ENCODE measurements at places on chromosomes 6 and 20.

GRCh38 chr6:108526739-108527174, 34.0 kb upstream of the FOXO3 start:
- H3K27me3 ChIP-seq = no peaks in the 10 kb centered on the region
- no peak overlapping the region for H3K27ac ChIP-seq
- no peak for DNase-seq
- no peaks in the 10 kb centered on the region for H3K36me3 ChIP-seq

DNA sequence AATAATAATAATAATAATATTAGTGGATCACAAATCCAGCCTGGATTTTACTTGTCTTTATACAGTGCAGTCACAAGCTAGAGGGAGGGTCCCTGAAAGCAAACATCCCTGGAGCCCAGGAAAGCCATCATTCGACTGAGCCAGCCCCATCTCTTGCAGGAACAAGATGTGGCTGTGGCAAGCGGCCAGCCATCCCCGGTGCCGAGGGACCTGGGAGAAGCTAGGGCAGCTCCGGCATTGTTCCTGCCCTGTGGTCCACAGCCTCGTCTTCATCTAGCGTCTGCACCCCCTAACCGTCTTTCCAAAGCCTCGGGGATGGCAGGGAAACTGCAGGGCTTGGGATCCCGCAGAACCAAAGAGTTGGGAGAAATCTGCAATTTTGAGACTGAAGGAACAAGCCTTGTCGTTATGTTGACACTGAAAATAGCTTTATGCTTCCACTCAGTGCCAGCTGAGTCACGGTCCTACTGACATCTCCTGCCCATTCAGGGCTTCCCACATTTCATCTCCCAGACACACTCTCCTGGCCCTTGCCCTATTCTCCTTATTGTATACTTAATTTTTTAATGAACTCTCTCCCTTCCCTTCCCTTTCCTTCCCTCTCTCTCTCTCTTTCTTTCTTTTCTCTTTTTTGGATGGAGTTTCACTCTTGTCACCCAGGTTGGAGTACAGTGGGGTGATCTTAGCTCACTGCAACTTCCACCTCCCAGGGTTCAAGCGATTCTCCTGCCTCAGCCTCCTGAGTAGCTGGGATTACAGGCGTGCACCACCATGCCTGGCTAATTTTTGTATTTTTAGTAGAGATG, 62.5 kb upstream of the ZNFX1 start:
- no peaks in the 10 kb centered on the region for H3K36me3 ChIP-seq
- no peak for DNase-seq
- H3K27me3 ChIP-seq = no peaks in the 10 kb centered on the region
- H3K4me1 ChIP-seq = no peaks in the 10 kb centered on the region

GRCh38 chr6:131754715-131755567, 44.1 kb upstream of the CTAGE9 start:
- no peaks in the 10 kb centered on the region for H3K4me1 ChIP-seq
- H3K27me3 ChIP-seq = no peaks in the 10 kb centered on the region
- H3K27ac ChIP-seq = no peak overlapping the region
- no peaks in the 10 kb centered on the region for H3K36me3 ChIP-seq
- DNase-seq = no peak

DNA sequence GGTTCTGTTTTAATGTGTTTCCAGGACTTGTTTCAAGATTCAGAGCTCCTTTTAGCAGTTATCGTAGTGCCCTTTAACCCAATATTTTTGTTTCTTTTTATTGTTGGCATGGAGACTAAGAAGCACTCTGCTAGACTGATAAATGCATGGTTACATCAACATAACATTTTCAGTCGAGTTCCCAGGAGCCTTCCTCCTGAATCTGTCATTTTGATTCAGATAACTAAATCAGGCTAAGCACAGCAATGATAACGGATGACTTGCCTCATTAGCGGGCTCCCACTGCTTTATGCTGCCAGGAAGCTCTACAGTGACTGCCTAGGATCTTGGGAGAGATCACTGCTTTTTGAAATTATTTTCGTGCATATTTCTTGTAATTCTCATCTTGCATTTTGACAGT, 772.8 kb upstream of the GJE1 start:
- no peak overlapping the region for H3K4me3 ChIP-seq
- no peaks in the 10 kb centered on the region for H3K36me3 ChIP-seq
- no peaks in the 10 kb centered on the region for H3K27me3 ChIP-seq
- H3K27ac ChIP-seq = no peak overlapping the region
- H3K4me1 ChIP-seq = no peaks in the 10 kb centered on the region

GRCh38 chr20:50328222-50328979, 137.8 kb downstream of the CEBPB start:
- H3K27me3 ChIP-seq = no peaks in the 10 kb centered on the region
- H3K4me1 ChIP-seq = no peaks in the 10 kb centered on the region
- no peak overlapping the region for H3K4me3 ChIP-seq
- H3K27ac ChIP-seq = no peak overlapping the region
- H3K36me3 ChIP-seq = no peaks in the 10 kb centered on the region

DNA sequence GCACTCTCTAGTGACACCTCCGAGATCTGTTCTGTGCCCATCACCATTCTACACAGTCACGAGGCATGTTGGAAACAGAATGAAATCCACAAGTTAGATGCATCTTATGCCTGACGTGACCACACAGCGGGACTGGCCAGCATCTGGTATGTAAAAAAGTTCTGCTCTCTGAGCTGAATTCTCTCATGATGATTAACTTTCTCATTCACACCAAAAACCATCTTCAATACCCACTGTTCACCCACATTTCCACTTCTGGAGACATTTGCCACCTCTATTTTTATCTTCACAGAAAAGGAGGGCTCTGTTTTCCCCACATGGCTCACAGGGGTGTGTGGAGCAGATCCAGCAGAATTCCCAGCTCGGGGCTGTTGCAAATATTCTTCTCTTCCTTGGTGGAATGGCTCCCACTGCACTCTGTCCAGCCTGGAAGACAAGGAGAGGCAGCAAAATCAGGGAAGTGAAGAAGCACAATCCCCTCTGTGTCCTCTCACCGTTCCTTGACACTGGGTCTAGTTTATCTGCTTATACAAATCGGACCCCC, 303.4 kb downstream of the TAF4 start:
- no peaks in the 10 kb centered on the region for H3K4me1 ChIP-seq
- H3K36me3 ChIP-seq = no peaks in the 10 kb centered on the region
- no peaks in the 10 kb centered on the region for H3K27me3 ChIP-seq

- peak within 1 kb of the TSS; percentile 61 for H3K4me3 ChIP-seq
- DNase-seq = no peak
- no peak within 1 kb of the TSS for H3K27ac ChIP-seq
- peaks cover 33% of the 10 kb centered on the region for H3K27me3 ChIP-seq
These were observed at the start of gene POM121L2 for GRCh38 chr6:27312146-27312949. Gene POM121L2 (minus strand): TSS chr6:27312273. CDS start chr6:27312170, 103 bp downstream.

DNA sequence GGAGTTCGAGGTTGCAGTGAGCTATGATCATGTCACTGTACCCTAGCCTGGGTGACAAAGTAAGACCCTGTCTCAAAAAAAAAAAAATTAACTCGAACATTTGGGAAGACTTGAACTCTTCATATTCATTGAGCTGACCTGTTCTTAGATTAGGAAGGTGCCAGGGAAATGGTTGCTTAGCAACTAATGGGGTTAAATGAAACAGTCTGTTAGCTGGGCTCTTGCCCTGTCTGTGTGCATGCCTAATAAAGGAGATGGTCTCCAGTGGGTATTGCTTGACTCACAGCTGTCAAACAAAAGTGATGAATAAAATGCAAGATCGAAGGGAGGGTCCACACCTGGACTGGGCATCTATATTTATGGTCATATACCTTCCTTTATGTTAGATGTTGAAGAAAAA, 101.8 kb downstream of the KLHL32 start:
- no peaks in the 10 kb centered on the region for H3K36me3 ChIP-seq
- no peak overlapping the region for H3K27ac ChIP-seq
- no peaks in the 10 kb centered on the region for H3K27me3 ChIP-seq
- no peak for DNase-seq

DNA sequence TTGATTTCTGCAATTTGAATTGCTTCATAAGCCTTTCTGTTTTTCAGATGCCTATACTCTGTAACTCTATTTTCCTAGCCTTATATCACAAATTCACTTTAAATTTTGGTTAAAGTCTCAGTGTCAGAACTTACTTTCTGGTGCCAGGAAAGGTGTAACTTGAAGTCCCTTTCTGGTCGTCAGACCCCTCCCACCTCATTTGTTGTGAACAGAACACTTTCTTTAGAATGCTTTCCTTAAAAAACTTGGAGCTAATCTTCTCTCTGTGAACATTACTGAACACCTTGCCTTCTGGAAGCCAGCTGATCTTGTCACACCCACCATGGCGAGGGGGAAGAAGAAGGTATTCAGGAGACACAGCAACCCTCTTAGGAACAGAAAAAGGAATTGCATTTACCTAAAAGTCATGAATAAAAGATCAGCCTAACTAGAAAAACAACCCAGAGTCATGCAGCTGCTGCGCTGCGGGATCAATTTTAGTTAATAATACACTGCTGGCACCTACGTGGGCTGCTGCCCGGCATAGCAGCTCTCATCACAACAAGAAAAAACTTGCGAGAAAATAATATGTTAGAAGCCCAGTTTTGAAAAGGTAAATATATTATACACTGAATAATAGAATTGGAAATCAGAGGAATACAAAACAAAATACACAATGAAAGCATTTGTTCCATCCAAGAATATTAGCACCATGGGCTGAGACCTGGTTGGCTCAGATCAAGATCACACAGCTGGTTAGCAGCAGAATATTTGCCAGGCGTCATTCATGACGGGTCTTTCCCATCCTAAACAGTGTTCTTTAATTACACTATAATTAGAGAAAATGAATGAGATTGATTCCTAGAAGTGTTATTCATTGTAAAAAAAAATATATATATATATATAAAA, 5.8 kb upstream of the FAM217A start:
- no peak overlapping the region for H3K4me3 ChIP-seq
- DNase-seq = no peak
- H3K36me3 ChIP-seq = no peaks in the 10 kb centered on the region

DNA sequence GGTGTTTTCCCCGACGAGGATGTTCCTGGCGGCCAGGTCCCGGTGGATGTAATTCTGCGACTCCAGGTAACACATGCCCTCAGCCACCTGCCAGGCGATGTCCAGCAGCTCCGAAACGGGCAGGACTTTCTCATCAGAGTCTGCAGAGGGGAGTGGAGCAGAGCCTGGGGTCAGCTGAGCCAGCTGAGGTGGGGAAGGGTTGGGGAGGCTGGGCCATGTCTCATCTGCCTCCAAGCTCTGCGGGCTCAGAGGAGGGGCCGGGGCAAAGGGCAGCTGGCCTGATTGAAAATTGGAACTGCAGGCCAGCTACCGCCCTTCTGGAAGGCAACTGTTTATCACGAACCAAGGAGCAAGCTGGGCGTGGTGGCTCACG, 6.4 kb downstream of the PTK6 start:
- H3K27ac ChIP-seq = no peak overlapping the region
- H3K36me3 ChIP-seq = no peaks in the 10 kb centered on the region
- DNase-seq = no peak

GRCh38 chr6:133644892-133645619, 243.9 kb upstream of the TCF21 start:
- no peak for DNase-seq
- no peak overlapping the region for H3K27ac ChIP-seq
- H3K36me3 ChIP-seq = no peaks in the 10 kb centered on the region

DNA sequence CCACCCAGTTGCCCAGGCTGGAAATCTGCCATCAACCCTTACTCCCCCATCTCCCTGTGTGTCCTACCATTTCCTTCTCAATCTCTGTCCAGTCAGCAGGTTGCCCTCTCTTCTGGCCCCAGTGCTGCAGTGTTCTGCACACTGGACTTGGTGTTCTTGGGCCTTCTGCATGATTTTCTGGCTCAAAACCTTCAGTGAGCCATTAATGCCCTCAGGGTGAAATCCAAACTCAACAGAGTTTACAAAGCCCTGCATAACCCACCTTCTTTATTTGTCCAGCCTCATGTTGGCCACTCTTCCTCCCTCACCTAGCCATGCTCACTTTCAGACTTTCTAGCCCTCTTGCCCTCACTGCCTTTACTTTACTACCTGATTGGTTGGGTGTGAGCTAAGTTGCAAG, 5.0 kb upstream of the GSTA3 start:
- no peaks in the 10 kb centered on the region for H3K27me3 ChIP-seq
- no peak overlapping the region for H3K27ac ChIP-seq
- no peak overlapping the region for H3K4me3 ChIP-seq
- no peaks in the 10 kb centered on the region for H3K4me1 ChIP-seq
- no peaks in the 10 kb centered on the region for H3K36me3 ChIP-seq

DNA sequence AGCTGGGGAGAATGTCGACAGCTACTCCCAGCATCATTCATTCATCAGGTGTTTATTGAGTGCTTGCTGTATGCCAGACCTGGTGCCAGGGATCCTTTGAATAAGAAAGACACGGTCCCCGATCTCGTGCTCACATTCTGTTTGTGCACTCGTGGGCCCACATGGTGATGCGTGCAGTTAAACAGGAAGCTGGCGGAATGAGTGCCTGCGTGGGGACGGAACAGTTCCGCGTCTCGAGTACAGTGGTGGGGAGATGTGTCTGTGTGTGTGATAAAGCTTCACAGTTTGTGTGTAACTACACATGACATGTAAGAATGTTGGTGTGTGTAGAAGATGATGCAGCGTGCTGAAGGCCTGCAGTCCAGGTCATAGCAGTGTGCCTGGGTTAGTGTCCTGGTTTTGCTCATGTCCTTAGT, 6.5 kb downstream of the RBM38 start:
- H3K27me3 ChIP-seq = no peaks in the 10 kb centered on the region
- H3K36me3 ChIP-seq = peaks cover 26% of the 10 kb centered on the region
- no peak overlapping the region for H3K4me3 ChIP-seq

GRCh38 chr6:122365775-122366403, 33.6 kb upstream of the HSF2 start:
- H3K27me3 ChIP-seq = no peaks in the 10 kb centered on the region
- H3K36me3 ChIP-seq = no peaks in the 10 kb centered on the region
- no peaks in the 10 kb centered on the region for H3K4me1 ChIP-seq

- no peak for DNase-seq
- H3K27me3 ChIP-seq = no peaks in the 10 kb centered on the region
- H3K4me1 ChIP-seq = no peaks in the 10 kb centered on the region
- H3K27ac ChIP-seq = no peak overlapping the region
- H3K4me3 ChIP-seq = no peak overlapping the region
These were observed 74.4 kb downstream of the OPRM1 start for GRCh38 chr6:154113392-154113791.

DNA sequence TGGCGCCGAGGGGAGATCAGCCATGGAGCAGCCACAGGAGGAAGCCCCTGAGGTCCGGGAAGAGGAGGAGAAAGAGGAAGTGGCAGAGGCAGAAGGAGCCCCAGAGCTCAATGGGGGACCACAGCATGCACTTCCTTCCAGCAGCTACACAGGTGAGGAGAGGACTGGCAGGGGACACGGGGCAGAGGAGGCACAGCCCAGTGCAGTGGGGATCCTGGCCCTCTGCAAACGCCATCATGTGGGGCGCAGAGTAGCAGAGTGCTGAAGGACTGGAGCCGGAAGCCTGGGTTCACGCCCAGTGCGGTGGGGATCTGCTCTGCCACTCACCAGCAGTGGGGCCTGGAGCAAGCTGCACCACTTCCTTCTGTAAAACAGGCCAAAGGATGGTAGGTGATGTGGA, 41.1 kb upstream of the FANCE start:
- H3K27me3 ChIP-seq = no peaks in the 10 kb centered on the region
- no peaks in the 10 kb centered on the region for H3K36me3 ChIP-seq
- DNase-seq = no peak
- no peak overlapping the region for H3K4me3 ChIP-seq
- H3K4me1 ChIP-seq = peaks cover 3% of the 10 kb centered on the region

- no peak for DNase-seq
- no peak overlapping the region for H3K4me3 ChIP-seq
- no peaks in the 10 kb centered on the region for H3K4me1 ChIP-seq
- H3K27me3 ChIP-seq = no peaks in the 10 kb centered on the region
- H3K27ac ChIP-seq = no peak overlapping the region
- no peaks in the 10 kb centered on the region for H3K36me3 ChIP-seq
These were observed 125.3 kb upstream of the NOX3 start for GRCh38 chr6:155580904-155581303.
